Glomerular endothelial cell (primary cell): ENCODE measurements at places on chromosomes 3 and 15. TPM values are rescaled to one million over a fixed set of nuclear protein-coding genes. Genes with fewer than 3 reads are reported as not detected.

The CRABP1 gene
- total RNA-seq: not detected in 2 replicates

The OR5K4 gene
- not detected in 2 replicates for total RNA-seq

The CBLB gene
- 17.6 and 19.4 TPM in 2 replicates for total RNA-seq

The HACD2 gene
- 13.1 and 19.5 TPM in 2 replicates for total RNA-seq

The CISH gene
- total RNA-seq: 1.9 and 2.5 TPM in 2 replicates

The PLS1 gene
- total RNA-seq: 0.82 and 2.9 TPM in 2 replicates

The HCLS1 gene
- 69.1 and 77.3 TPM in 2 replicates for total RNA-seq

The TGM5 gene
- total RNA-seq: not detected in 2 replicates

The TICRR gene
- 1.4 and 5.0 TPM in 2 replicates for total RNA-seq

The CPA3 gene
- total RNA-seq: 4.4 TPM in 1 of 2 replicates, not detected in the other

The POTEB gene
- not detected in 2 replicates for total RNA-seq

The FYCO1 gene
- total RNA-seq: 29.3 and 32.0 TPM in 2 replicates

The NDN gene
- total RNA-seq: 47.8 and 63.3 TPM in 2 replicates

The COLQ gene
- total RNA-seq: 0.05 and 2.6 TPM in 2 replicates

The HERC2 gene
- total RNA-seq: 42.1 and 68.9 TPM in 2 replicates

The KNG1 gene
- total RNA-seq: not detected in 2 replicates

The CHRFAM7A gene
- 0.44 and 1.1 TPM in 2 replicates for total RNA-seq

The IGSF10 gene
- under 0.01 and 0.18 TPM in 2 replicates for total RNA-seq

The TPM1 gene
- total RNA-seq: 476 and 748 TPM in 2 replicates

The PTH1R gene
- not detected in 2 replicates for total RNA-seq

The ZNF770 gene
- 19.2 and 22.9 TPM in 2 replicates for total RNA-seq

The KLHL40 gene
- not detected in 2 replicates for total RNA-seq

The GMPS gene
- total RNA-seq: 41.2 and 47.3 TPM in 2 replicates

The SHQ1 gene
- total RNA-seq: 12.4 TPM in 2 replicates

The SMAD6 gene
- 4.7 and 15.6 TPM in 2 replicates for total RNA-seq

The SST gene
- not detected in 2 replicates for total RNA-seq

The ATP8B4 gene
- total RNA-seq: not detected in 2 replicates

The SNX22 gene
- 0.64 TPM in 1 of 2 replicates, not detected in the other for total RNA-seq

The BUB1B gene
- 14.0 and 15.2 TPM in 2 replicates for total RNA-seq

The LZTFL1 gene
- 16.4 and 17.0 TPM in 2 replicates for total RNA-seq

The TEX55 gene
- total RNA-seq: not detected in 2 replicates

The NRROS gene
- 12.4 and 16.4 TPM in 2 replicates for total RNA-seq

The TP63 gene
- total RNA-seq: 0.39 and 0.53 TPM in 2 replicates

The RETNLB gene
- total RNA-seq: not detected in 2 replicates

The SLC22A14 gene
- 0.18 TPM in 1 of 2 replicates, not detected in the other for total RNA-seq

The SEMA5B gene
- total RNA-seq: not detected in 2 replicates

The RFX7 gene
- total RNA-seq: 14.7 and 21.5 TPM in 2 replicates

The HHLA2 gene
- total RNA-seq: not detected in 2 replicates

The COL6A5 gene
- total RNA-seq: 0.05 TPM in 1 of 2 replicates, not detected in the other

The DLL4 gene
- 91.1 and 213 TPM in 2 replicates for total RNA-seq

The CACNA2D2 gene
- 0.10 TPM in 1 of 2 replicates, not detected in the other for total RNA-seq

The SHC4 gene
- total RNA-seq: 1.1 and 2.8 TPM in 2 replicates

The GOLGA8R gene
- 1.1 and 1.5 TPM in 2 replicates for total RNA-seq

The SLC51B gene
- not detected in 2 replicates for total RNA-seq

The SYNPR gene
- total RNA-seq: not detected in 2 replicates

The DGKG gene
- total RNA-seq: 3.8 and 4.4 TPM in 2 replicates

The LYZL4 gene
- total RNA-seq: not detected in 2 replicates

The C3orf49 gene
- total RNA-seq: not detected in 2 replicates

The GAP43 gene
- 0.18 TPM in 1 of 2 replicates, not detected in the other for total RNA-seq
